Mesenteric fat pad (tissue), 1 donor: ENCODE measurements at places on chromosomes 6 and 20. TPM values are rescaled to one million over a fixed set of nuclear protein-coding genes. Genes with fewer than 3 reads are reported as not detected.

The CFB gene
- total RNA-seq = 38.0 TPM

GRCh38 chr6:36612101-36612625, 18.0 kb downstream of the SRSF3 start:
- peak; percentile 67 for DNase-seq

The DDR1 gene
- 82.1 TPM for total RNA-seq

The SLC2A10 gene
- total RNA-seq = 13.1 TPM

The PNLDC1 gene
- total RNA-seq = not detected

The NKX2-4 gene
- total RNA-seq = not detected

The DUSP15 gene
- total RNA-seq = 0.77 TPM

DNA sequence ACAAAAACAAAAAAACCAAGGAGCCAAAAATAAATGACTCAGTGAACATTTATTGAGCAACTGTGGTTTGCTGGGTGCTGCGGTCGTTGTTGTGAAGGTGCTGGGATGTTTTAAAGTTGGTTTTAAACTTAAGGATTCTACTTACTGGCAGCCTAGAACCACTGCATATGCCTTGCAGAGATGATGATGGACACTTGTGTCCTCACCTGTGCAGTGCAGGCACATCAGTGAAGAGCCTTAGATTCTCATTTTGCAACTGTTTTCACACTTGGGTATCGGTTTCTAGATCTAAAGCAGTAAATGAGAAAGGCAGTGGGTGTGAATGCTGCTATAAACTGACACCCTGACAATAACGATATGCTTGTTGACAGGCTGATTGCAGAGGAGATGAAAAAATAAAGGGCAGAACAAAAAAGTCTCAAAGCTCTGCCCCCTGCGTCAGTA, 68.8 kb downstream of the UTRN start:
- DNase-seq = no peak

The ZNF831 gene
- 0.32 TPM for total RNA-seq
